Stimulated activated CD8-positive, alpha-beta memory T cell treated with anti-CD3 and anti-CD28 coated beads, Interleukin-7, amount 100 ng/mL, for 1 hour (primary cell): ENCODE measurements at places on chromosomes 11 and 22.
A peak's percentile ranks its signal among the peaks of the same experiment; 100 is the strongest.

DNA sequence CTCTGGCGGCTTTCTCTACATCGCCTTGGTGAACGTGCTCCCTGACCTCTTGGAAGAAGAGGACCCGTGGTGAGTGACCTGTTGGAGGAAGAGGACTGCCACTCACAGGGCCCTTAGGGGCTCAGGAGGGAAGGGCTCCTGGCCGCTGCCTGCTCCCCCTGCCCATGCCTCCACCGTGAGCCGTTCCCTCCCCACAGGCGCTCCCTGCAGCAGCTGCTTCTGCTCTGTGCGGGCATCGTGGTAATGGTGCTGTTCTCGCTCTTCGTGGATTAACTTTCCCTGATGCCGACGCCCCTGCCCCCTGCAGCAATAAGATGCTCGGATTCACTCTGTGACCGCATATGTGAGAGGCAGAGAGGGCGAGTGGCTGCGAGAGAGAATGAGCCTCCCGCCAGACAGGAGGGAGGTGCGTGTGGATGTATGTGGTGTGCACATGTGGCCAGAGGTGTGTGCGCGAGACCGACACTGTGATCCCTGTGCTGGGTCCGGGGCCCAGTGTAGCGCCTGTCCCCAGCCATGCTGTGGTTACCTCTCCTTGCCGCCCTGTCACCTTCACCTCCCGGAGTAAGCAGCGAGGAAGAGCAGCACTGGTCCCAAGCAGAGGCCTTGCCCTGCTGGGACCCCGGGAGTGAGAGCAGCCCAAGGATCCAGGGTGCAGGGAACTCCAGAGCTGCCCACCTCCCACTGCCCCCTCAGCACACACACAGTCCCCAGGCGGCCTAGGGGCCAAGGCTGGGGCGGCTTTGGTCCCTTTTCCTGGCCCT is 6.9 kb downstream of the SLC39A13 start:
- DNase-seq, result no peak

- DNase-seq, result no peak
Measured at GRCh38 chr22:26981111-26981510, 323.7 kb downstream of the MIAT start.

DNA sequence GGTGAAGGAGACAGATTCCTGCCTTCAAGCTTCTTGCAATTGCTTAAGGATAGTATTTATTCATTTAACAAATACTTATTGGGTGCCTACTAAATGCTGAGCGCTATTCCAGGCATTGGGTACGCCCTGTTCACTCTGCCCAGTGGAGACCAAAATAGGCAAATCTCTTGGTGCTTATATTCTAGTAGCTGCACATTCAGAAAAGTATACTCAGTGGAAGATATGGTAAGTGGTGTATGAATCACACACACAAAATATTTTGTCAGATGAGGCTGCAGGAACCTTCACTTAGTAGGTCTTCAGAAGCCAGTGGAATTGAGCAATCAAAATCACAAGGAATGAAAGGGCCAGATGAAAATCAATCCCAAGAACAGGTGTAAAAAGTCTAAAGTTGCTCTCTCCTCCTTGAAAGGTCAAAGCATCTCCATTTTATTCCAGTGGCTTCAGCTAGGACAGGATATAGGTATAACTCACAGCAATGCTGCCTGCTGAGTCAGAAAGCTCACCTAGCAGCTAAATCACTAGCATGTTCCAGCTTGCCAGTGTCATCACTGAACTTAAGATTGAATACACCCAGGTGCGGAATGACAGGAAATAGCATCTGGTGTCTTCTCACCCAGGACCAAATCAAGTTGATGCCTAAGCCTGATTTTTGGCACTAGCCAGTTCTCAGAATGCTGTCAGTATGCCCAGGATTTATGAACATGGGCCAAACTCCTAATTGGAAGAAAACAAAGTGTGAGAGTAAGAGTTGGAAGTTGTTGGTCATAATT is 83.9 kb downstream of the AMOTL1 start:
- DNase-seq, result no peak

DNA sequence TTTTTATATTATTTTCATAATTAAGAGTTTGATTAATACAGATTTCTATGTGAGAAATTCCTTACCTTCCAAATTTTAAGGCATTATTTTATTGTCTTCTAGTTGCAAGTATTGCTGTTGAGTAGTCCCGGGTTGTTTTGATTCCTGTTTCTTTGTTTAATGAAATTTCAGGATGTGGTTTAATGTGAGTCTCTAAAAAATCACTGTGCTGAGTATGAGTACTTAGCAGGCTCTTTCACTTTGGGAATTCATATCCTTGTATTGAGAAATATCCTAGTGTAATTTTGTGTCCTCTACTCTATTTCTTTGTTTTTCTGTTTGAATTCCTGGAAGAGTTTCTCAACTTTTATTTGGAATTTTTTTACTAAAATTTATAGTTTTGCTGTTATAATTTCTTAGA is 113.2 kb downstream of the TMEM135 start:
- no peak for DNase-seq

- DNase-seq, result no peak
Measured at GRCh38 chr22:22030493-22031182, 48.1 kb upstream of the TOP3B start.

- DNase-seq, result no peak
Measured at GRCh38 chr22:50131894-50132293, 38.6 kb upstream of the PANX2 start.

DNA sequence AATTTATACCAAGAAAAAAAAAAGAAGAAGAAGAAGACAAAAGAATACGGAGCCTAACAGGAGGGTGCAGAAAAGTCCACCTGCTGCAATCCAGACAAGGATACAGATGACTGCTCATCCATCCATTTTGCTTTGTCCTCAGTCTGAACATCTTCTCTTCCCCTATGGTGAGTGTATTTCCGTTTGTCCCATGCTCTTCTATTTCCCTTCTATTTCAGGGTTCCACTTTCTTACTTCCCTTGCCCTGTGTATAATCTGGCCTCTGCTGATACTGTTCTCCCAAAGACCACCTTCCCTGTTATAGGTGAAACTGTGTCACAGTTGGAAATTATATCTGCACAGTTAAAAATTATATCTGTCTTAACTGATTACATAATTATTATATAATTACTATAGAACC is 48.7 kb upstream of the USP47 start:
- DNase-seq, result no peak

DNA sequence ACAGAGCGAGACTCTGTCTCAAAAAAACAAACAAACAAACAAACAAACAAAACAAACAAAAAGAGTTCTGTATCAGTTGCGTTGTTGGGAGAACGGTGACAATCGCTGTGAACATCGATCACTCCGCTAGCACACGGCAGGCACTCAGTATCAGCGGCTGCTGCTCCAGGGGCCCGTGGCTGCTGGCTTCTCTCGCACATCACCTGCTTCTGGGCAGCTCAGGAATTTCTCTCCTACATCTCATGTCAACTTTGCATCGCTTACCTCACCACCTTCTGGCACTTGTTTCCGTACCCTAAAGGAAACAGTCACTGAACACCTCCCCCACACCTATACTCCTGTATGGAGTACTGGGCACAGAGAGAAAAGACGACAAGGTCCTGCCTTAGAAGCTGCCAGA is 70.3 kb upstream of the WNT7B start:
- DNase-seq, result no peak

DNA sequence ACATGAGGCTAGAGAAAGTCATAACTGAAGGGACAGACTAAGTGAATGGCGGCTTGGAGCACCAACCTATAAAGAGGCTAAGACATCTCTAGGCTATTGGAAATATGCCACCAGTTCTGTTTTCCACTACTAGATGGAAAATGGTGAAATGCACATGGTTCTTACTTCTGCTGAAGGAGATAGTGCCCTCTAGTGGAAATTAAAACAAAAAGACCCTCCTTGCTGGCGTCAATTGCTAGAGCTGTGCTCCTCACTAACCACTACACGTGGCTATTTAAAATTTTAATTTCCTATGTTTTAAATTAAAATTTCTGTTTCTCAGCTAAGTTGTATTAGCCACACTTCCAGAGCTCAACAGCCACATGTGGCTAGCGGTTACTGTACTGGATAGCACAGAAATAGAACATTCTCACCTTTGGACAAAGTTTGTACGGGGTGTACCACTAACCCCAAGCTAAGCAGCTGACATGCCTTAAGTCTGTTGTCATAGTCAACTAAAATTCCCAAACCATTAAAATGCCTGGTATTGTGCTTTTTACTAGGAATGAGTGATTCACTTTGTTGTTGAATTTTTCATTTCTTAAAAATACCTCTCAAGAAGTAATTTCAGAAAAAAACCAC is 34.1 kb upstream of the CALCA start:
- DNase-seq, result no peak

DNA sequence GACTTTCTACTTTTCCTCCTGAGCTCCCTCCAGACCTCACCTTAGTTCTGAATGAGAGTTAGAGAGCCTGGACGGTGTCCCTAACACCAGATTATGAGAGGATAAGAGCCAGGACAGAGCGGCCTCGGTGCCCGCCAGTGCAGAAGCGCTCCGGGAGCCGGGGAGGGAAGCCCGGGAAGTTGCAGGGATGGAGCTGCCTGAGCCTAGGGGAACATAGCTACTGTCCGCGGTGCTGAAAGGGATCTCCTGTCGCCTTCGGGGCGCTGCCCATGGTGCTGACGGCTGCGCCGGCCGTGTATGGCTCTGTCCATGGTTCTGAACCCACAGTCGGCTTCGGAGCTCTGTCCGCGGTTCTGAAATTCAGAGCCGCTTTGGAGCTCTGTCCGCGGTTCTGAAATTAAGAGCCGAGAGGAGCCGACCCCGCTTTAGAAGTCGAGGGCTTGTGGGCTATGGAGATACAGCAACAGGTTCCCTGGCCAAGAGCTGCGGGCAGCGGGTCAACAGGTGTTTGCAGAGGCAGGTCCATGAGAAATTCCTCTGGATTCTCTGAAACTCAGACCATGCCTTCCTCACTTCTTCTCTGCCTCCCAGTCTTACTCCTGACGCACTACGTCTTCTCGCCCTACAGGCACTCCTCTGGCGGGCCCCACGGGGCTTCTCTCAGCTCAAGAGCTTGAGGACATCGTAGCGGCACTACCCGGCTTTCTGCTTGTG is 814 bp downstream of the NPAS4 start:
- peak; percentile 86 for DNase-seq

- no peak for DNase-seq
Measured at GRCh38 chr11:86696004-86696403, 23.6 kb upstream of the ME3 start.

GRCh38 chr11:45031912-45032519 is 81.3 kb upstream of the TP53I11 start:
- no peak for DNase-seq

GRCh38 chr11:111539426-111540113 is 950 bp upstream of the LAYN start:
- DNase-seq, result no peak

GRCh38 chr22:39408807-39409206 is 9.2 kb downstream of the TAB1 start:
- no peak for DNase-seq

- no peak for DNase-seq
Measured at GRCh38 chr11:76670485-76671236, at the start of gene LRRC32. LRRC32 (minus strand) TSS chr11:76670747; CDS start chr11:76665954, 4,793 bp downstream.

- DNase-seq, result no peak
Measured at GRCh38 chr11:16958833-16959232, 55.4 kb downstream of the PLEKHA7 start.

DNA sequence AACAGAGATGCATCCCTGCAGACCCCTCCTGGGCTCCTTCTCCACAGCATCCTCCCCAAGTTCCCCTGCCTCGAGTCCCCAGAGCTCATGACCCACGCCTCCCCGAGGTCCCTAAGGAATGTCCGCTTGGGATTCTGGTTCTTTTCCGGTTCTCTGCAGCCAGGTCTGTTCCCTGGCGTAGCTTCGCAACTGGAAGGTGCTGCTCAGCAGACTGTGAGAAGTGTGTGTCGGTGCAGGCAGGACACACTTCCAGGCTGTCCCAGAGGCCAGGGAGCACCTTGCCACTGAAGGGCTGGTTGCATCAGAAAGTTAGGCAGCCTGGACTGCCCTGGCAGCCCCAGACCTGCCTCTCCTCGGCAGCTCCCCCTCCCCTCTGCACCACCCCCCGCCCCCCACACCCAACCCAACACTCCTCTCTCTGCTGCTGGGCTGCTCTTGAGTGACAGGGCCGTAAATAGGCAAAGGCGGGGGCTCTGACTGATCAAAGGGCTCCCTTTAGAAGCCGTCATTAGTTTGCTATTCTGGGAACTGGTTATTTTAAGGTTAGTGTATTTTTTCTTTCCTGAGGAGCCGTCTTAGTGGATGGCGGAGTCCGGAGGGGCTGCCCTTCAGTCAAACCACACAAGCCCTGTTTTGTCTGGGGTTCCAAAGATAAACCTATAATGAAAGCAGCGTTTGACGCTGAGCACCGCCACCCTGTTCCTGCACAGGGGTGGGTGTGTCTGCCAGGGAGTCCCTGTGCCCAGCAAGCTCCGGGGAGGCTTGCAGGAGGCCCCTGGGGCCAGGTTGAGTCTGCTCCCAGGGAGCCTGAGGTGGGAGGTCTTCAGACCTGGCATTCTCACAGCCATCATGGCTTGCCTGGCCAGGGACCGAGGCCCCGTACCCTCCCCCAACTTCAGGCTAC is 88.6 kb upstream of the KCNQ1OT1 start:
- no peak for DNase-seq

- no peak for DNase-seq
Measured at GRCh38 chr11:118000850-118001228, 14.6 kb downstream of the IL10RA start.

DNA sequence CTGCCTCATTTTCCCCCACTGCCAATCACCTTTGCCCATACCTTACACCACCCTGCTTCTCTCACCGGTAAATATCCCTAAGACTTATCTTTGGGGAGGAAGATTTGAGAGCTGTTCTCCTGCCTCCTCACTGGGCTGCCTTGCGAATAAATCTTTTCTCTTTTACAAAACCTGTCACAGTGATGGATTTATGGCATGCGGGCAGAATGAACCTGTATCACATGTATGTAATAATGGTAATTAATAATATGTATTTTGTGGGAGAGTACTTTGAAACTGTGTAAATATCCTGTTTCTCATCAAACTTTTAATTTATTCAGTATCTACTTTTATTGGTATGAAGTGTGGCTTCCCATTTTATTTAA is 3.6 kb upstream of the USP18 start:
- no peak for DNase-seq

DNA sequence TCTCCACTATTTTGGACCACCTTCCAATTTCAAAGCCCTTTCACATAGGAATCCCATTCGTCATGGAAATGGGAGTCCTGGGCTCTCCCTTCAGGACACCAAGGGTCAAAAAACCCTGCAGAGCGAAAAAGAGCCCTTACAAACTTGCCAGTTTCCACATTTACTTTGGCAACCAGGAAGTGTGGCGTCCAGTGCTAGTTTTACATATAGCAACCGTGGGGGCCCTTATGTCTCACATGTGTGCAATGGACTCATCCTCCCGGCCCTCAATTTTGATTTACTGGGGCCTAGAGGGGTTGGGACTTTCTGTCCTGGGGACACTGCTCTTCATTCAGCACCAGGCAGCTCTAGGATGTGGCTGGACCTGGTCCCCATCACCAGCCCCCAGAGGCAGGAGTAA is 33.7 kb downstream of the DAGLA start:
- no peak for DNase-seq

DNA sequence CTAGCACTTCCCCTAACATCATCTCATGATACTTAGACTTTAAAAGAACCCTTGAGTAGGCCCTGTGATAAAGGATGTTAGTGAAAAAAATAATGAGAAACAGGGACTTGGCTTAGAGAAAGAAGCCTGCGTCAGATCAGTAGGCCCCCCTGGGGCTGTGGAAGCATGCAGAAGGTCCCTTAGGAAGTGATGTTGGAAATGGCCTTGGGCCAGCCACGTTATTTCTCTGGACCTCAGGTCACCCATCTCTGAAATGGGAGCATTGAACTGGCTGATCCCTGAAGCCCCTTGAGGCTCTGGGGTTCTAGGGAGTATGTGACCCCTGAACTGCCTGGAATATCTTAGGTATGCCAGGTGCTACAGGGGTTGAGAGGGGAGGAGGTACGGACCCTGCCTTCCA is 40.2 kb downstream of the MCM5 start:
- DNase-seq, result no peak

GRCh38 chr22:49016909-49017481 is 810.7 kb downstream of the BRD1 start:
- no peak for DNase-seq
